Amniotic stem cell (primary cell): ENCODE measurements at places on chromosomes 5 and 9.

DNA sequence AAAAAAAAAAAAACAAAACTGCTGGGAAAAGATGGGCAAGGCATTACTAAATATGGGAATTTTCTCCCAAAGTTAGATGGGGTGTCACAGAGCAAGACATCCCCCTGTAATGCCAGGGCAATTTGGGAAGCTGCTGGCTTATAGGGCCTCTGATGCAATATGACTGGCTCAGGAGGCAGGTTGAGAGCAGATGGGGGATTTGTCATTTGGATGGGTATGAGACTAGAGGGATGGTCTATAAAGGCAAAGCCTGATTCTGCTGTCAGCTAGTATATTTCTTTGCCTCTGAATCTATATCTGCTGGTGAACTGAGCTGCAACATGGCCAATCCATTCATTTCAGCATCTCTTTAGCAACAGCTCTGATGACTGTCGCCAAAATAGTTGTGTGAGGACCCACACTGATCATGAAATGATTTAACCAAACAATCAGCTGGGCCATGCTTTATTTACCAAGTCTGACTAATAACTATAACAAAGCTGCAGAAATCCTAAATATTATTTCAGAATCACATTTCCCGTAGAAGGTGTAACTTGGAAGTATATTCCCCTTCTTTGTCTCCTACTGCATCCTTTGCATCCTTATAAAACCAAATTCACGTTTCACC, 455.1 kb upstream of the ZNF608 start:
- no peak for DNase-seq

- no peak for DNase-seq
Observed at GRCh38 chr5:17316970-17317459, 99.6 kb downstream of the BASP1 start.

GRCh38 chr5:9928326-9928725, 298.2 kb upstream of the TAS2R1 start:
- DNase-seq, result no peak

GRCh38 chr9:125150349-125151245, 7.3 kb upstream of the SCAI start:
- DNase-seq, result no peak

DNA sequence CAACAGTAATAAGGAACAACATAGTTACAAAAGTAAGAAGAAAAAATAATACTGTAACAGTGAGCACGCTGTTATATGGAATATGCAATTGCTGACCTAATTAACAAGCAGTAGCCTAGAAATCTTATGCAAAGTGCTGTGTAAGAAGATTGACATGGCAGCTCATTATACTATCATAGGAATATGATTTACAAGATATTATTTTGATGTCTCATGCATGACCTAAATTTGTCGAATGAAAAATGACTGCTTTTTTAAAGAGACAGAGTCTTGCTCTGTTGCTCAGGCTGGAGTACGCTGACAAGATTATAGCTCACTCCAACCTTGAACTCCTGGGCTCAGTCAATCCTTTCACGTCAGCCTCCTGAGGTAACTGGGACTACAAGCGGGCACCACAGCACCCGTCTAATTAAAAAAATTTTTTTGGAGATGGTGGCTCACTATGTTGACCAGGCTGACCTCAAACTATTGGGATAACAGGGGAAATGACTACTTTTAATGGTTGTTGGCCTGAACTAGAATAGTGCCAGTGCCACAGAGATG, 10.5 kb downstream of the RAD23B start:
- DNase-seq, result no peak

- no peak for DNase-seq
Observed at GRCh38 chr9:129567842-129568559, 52.9 kb downstream of the C9orf50 start.

GRCh38 chr5:100110497-100110896, 424.7 kb upstream of the FAM174A start:
- DNase-seq, result no peak

DNA sequence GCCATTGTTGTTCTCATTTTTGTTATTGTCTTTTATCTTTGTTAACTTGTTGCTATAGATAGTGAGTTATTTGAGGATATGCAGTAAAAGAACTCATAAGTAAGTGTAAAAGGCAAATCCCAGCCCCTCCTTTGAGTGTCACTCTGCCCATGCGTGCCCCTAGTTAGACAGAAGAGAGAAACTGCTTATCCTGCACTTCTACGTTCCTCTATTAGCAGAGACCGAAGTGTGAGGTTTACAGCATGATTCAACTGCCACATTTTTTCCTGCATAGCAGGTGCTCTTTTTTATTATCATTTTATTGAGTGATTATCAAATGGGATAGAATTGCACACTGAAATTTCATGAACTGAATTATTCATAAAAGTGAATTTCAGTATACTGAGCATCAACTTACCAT, 12.0 kb upstream of the DNAH5 start:
- no peak for DNase-seq

- no peak for DNase-seq
Observed at GRCh38 chr5:32589416-32589815, 4.1 kb downstream of the SUB1 start.

DNA sequence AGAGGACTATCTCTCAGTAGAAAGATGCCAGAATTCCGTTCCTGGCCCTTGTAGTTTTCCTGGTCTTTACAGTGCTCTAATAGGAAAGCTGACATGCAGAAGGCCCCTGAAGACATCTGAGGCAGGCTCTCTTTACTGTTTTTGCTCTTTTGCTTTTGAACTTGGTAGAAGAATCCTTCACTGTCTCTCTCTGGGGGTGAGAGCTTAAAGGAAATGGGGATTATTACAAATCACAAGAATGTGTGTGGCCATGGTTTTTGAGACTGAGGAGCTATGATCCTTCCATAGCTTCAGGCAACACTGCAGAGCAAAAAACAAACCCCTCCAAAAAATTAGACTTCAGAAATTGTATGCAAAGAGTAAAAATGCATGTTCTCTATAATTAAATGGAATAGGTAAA, 89.2 kb downstream of the PPIC start:
- no peak for DNase-seq

DNA sequence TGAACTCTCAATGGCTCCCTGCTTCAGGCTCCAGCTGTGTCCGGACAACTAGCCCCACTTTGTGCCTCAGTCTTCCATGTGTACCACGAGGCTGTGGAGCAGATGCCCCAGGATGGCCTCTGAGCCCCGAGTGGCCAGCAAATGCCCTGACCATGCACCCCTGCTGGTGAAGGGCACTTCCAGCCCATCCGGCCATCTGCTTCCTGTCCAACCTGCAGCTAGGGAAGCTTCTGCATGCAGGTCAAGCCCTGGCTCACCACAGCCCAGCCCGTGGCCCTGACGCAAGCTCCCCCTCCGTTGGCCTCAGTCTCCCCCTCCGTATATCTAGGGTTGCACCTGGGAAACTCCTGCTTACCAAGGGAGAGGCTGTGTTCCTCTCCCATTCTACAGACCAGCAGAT, 4.8 kb downstream of the NINJ1 start:
- DNase-seq, result no peak

DNA sequence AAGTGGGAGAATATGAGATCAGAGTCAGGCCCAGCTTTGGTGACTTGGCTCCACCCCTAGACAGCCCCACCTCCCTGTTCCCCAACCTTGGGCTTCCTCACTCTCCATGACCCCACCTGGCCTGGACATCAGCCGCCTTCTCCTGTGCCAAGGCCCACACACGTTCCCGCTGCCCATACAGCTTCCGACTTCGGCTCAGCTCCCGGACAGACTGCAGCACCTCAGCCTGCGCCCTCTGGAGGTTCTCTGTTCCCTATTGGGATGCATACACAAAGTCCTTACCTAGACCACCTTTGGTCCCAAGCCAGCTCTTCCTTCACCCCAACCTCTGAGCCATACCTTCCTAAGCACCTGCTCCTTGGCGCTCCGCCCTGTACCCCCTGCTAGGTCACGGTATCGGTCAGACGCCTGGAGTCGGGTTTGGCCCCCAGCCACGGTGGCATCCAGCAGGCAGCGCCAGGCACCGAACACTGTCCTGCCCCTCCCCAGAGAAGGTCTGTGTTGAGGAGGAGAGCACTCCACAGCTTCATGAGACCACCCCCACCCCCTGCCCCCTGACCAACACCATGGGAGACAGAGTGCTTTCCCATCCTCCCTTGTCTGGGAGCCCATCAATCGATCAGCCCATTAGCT, 2.0 kb downstream of the FCHSD1 start:
- DNase-seq, result no peak

DNA sequence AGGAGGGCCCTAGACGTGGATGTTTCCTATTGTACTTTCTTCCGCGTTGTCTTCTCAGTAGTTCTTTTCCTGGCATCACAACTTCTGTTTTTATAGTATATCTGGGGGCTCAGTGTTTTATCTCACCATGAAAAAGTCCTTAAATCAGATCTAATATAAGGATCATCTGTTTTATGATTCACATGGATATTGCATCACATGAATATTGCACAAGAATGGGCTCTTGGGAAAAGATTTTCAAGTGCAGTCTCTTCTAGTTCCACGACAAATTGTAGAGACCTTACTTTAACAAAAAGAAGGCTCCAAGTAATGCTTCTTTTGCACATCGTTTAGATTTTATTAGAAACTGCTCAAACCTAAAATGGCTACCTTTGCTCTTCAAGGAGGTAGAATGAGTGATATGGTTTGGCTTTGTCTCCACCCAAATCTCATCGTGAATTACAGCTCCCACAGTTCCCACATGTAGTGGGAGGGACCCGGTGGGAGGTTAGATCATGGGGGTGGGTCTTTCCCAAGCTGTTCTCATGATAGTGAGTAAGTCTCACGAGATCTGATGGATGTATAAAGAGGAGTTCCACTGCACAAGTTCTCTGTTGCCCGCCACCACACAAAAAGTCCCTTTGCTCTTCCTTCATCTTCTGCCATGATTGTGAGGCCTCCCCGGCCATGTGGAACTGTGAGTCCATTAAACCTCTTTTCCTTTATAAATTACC, 53.7 kb upstream of the FAM120A start:
- no peak for DNase-seq

DNA sequence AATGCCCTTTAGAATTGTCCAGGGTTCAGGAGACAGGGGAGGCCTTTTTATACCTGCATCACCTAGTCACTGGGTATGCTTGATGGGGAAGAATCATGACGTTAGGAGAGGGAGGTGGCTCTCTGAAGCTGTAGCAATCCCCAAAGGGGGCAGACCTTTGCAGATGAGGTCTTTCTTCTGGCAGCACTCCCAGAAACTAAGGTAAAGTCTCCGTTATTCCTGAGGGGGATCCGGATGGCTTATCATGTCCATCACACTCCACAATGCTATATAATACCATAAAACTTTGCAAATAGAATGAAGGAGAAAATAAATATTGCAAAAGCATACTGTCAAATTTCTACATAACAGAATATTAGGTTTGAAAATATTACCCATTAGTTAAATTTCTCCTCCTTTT, 21.5 kb upstream of the CAST start:
- no peak for DNase-seq

- DNase-seq, result no peak
Observed at GRCh38 chr5:50667023-50667652, 701 bp downstream of the PARP8 start.

DNA sequence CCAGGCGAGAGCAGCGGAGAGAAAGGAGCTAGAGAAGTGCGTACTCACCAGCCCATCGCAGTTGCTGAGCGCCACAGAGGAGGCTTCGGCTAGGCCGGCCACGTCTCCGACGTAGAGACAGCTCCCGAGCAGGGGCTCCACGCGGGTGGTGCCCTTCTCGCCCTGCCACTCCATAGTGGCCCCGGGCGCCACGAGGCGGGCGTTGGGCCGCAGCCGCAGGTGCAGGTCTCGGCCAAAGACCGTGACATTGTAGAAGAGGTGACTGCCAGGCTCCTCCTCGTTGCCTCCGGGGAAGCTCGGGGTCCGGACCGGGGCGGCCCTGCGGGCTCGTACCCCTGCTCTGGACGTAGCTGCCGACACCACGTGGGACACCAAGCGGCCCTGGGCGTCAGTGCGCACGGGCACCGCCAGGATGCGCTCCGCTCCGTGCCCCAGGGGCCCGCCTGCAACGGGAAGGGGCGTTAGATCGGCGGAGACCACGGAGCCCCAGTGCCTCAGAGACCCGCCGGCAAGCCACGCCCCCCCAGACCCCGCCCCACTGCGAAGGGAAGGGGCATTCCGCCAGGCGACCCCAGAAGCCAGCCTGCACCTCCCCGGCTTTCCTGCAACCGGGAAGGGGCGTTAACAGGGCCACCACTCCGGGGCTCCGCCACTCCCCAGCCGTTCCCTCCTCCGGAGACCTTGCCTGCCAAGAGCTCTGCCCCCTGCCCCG, 1.4 kb downstream of the ADAMTS2 start:
- peak; percentile 23 for DNase-seq

DNA sequence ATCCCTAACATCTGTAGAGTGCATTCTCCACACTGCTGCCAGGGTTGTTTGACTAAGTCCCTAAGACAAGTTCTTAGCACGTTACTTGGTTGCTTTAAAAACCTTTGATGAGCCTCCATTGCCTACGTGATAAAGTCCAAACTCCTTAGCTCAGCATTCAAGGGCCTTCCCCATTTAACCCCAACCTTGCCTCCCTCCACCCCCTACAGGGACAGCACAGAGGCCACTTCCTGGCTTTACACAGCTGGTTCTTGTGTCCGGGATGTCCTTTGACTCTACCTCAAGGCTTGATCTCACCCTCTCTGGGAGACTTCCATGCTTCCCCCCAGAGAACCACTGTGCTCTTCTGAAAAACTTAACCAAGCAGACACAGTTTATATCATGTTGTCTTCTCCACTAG, 29.4 kb downstream of the FAM240B start:
- no peak for DNase-seq

GRCh38 chr9:83457005-83457404, 81.2 kb downstream of the FRMD3 start:
- DNase-seq, result no peak

GRCh38 chr9:136438548-136439480, 831 bp downstream of the INPP5E start:
- DNase-seq, result peak; percentile 7

DNA sequence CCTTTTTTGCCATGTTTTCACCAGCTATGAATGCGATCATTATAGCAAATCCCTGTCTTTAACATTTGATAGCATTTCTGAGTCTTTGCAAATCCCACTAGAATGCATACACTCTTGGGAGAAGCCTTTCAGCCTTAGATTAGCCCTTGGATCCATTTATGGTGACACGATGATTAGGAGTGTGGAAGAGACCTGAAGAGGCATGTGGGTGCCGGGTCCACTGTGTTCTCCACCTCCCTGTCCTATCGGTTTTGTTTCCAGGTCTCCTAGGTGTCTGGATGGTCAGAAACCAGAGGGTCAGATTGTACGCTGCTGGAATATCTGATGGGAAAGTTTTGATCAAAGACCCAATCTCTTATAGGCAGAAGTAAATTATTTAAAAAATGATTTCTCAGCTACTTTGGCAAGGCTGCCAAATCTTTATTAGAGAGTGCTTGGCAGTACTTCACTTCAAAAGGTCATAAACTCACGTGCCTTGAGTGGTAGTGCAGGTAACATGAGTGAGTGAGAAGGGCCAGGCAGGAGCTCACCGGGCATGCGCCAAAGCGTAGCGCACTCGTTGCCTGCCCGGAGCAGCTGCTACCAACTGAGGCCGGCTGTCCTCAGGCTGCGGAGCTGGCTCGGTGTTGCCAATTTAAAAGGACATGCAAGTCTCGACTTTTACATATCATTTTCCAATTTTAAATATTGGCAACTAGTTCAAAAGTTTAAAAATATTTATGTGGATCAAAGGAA, 51.3 kb downstream of the PCSK5 start:
- no peak for DNase-seq

- DNase-seq, result no peak
Observed at GRCh38 chr5:142578161-142578830, 107.6 kb downstream of the FGF1 start.
